Progenitor cell of endocrine pancreas (in vitro differentiated cells): ENCODE measurements at places on chromosomes 12 and 14. TPM values are rescaled to one million over a fixed set of nuclear protein-coding genes. Genes with fewer than 3 reads are reported as not detected.

GRCh38 chr12:62632411-62632918, 165.8 kb downstream of the MON2 start:
- DNase-seq = peak; percentile 14

DNA sequence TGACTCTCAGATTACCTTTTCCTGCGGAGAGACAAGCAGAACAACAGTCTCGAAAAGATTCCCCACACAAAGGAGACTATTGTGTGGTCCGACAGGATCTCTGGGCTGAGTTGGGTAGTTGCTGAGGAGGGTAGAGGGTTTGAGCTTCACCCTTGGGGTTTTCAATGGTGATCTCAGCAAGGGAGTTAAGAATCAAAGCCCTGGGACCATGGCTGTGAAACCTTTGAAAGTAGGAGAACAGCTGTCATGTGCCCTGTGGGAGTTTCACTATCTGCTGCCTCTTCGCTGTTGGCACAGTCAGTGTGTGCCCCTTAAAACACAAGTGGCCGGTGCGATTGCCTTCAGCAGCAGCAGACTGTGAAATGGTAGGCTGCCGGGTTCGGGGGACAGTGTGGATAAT, 14.2 kb upstream of the PLEK2 start:
- no peak for DNase-seq

DNA sequence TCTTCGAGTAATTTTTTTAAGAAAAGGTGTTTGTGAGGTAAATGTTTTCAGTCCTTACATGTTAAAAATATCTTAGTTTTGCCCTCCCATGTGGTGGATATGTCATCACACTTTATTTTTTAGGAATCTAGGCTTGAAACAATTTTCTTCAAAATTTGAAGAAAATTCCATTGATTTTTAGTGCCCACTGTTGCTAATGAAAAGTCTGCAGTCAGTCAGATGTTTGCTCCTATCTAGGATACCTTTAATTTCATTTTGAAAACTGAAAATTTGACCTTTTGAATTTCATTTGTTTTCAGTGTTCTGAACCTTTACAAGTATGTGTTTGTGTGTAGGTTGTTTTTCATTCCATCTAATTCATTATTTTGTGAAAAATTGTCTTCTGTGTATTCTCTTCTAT, 105.4 kb downstream of the LRRK2 start:
- DNase-seq = no peak

- DNase-seq = no peak
Measured at GRCh38 chr12:89861086-89861485, 152.4 kb upstream of the ATP2B1 start.

DNA sequence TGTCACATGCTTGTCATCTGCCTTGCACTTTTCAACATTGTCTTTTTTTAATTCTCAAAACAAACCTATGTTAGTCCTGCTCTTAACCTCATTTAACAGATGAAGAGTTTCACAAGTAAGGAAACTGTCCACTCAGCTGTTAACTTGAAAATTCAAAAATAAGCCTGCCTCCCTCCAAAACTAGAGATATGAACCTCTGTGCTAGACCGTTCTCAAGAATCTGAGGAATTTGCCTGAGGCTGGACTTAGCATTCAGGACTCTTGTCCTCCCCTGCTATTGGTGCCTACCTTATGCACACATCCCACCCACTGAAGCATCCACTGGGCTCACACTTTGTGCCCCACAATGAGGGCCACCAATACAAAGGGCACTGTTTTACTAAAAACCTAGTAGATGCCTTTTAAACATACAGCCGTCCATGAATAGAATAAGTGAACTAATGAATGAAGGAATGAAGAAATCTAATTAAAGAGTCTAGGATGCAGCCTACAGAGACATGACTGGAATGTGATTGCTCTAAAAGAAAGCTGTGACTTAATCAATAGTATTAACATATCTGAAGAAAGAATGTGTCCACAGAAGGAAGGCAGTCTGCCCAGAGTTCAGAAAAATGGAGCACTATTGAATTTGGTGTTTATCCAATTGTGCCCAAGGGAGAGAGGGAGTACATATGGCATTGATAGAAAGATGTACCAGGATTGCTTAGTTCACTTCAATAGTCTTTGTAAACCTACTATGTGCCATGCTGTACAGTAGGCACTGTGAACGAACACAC, 238.5 kb downstream of the SPTSSA start:
- DNase-seq = no peak

GRCh38 chr14:96091149-96091693, 52.1 kb downstream of the C14orf132 start:
- DNase-seq = no peak

DNA sequence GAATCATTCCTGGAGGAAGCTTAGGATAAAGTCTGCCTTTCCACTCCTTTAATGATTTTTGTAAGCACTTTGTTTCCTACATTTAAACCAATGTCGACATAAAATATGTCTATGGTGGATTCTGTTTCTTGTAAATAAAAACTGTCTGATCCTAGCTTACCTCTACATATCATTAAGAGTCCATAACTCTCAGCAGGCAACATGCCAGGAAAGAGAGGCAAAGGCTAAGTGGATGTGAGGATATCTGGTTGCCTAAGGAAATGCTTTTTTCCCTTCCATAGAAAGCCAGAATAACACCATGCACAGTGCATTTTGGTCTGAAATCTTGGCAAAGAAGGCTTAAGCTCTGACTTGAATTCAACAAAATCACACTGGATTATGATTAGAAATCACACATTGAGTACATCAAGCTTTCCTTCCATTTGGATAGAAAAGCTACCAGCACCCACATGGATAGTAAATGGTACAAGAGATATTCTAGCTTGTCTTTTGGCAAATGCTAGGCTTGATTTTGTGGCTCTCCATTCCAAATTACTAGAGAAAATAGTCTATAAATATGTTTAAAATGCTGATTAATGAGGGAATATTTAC, 57.0 kb upstream of the CNTN1 start:
- DNase-seq = no peak

DNA sequence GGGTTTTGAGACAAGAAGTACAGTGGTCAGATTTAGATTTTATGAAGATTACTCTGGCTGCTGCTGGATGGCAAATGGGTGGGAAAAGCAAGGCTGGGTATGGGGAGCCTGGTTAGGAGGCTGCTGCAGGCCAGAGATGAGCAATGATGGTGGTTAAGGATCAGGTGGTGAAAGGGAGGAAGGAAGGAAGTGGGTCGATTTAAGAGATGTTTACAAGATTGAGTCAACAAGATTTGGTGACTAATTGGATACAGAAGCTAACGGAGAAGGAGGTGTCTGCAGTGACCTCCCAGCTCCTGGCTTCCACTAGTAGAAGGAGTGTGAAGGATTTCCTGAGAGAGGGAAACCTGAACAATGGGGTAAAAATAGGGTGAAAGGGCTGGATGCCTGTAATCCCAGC, 18.7 kb downstream of the NOS1 start:
- no peak for DNase-seq

GRCh38 chr12:132194056-132194455, 49.8 kb downstream of the NOC4L start:
- DNase-seq = no peak

DNA sequence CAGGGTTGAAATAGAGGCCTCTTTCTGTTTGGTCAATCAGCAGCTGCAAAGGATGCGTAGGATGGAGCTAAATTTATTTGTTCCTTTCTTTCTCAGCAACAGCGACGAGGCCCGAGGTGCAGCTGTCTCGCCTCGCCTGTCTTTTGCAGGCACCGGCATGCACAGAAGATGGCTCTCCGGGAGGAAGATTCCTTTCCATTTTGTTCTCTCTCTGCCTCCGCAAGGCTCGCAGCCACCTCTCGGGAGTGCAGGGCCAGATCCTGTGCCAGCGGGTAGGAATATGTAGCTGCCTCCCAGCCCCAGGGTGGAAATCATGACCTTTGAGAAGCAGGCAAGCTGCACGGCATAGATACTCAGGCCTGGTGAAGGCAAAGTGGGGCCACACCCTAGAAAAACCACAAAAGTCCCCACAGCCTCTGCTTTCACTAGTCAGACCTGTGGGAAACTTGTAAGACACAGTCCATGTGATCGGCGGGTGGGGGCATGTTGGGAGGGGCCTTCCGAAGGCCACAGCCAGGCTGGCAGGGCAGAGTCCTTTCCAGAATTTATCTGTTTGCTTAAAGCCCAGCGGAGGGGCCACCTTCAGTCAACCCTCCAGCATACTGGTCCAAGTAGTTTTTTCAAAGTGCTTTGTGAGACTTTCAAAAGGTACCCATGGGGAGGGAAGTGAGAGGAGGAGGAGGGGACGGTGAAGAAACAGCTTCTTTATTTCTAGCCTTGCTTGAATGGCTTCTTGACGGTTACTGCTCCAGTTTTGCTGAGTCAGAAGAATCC, at the start of gene MAP1LC3B2:
Gene MAP1LC3B2, plus strand, starts transcription at position 220 of the 774 bp plus-strand sequence. CDS start 16,562 bp downstream, outside the sequence.
- DNase-seq = no peak

GRCh38 chr14:50624447-50624846, 43.7 kb downstream of the SAV1 start:
- DNase-seq = no peak

DNA sequence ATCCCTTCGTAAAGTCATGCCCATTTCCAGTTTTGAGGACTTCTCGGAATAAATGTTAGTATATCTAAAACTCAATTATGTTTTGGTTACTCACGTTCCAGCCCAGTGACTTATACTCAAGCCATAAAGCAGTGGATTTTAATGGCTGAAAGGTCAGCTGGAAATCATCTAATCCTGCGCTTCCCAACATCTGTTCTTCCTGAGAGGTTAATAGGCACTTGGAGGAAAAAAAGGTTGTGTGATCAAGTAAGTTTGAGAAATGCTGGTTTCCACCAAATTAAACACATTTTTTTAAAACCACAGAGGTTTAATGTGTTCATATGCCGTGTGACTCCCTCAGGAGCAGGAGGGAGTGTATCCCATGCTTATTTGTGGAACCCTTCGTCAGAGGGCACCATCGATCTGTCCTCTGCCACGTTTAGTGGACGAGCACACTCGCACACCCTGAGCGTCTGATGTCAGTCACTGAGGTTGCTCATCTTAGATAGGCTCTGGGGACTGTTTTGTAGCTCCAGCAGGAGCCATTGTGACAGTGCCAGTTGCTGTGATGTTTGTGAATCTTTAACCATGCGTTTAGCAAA, 41.4 kb downstream of the FBXL14 start:
- DNase-seq = no peak

GRCh38 chr14:47675466-47676314, at the start of gene MDGA2:
MDGA2 (minus strand) TSS chr14:47675605.
- no peak for DNase-seq

- no peak for DNase-seq
Measured at GRCh38 chr12:102479099-102479885, 1.1 kb downstream of the IGF1 start.

- no peak for DNase-seq
Measured at GRCh38 chr14:64923015-64923414, 8.8 kb downstream of the CHURC1 start.

GRCh38 chr14:39055786-39056474, 47.1 kb downstream of the SEC23A start:
- DNase-seq = no peak

DNA sequence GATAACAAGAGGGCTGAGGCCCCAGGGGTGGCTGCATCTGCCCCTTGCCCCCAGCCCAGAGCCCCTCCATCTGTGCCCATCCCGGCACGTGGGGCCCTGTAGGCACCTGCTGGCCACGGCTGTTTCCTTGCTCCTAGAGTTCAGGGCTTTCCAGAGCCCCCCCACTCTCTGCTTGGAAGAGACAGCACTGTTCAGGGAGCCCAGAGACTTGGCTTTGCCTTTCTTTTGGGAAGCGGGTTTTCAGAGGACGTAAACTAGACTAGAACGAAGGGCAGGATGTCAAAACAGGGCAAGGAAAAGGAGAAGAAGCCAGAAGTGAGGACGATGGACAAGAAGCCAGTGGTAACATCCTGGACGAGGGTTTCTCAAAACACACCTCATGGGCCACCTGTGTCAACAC, 163.3 kb upstream of the LHX5 start:
- no peak for DNase-seq

DNA sequence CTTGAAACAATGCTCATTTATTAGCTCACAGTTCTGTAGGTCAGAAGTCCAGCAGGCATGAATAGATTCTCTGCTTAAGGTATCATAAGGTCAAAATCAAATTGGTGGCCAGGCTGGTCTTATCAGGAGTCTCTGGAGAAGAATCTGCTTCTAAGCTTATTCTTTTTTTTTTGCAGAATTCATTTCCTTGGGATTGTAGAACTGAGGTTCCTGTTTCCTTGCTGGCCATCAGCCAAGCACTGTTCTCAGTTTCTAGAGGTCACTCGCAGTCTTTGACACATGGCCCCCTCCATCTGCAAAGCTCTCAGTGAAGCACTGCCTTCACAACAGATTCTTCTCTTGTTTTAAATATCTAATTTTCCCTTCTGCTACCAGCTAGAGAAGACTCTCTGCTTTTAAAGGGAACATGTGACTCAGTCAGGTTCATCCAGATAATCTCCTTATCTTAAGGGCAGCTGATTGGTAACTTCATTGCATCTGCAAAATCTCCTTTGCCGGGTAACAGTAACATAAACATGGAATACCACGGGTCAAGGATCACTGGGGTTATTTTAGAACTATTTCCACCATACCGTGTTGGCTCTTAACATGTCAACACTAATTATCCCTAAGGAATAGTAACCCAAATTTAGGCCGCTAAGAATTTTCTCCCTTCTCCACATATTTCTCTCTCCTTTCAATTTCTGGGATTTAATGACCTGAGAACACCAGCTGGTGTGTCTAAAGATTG, 25.3 kb downstream of the RHOJ start:
- no peak for DNase-seq

GRCh38 chr14:56273155-56273554, 154.9 kb downstream of the PELI2 start:
- DNase-seq = no peak

- no peak for DNase-seq
Measured at GRCh38 chr14:50544911-50545310, 12.5 kb upstream of the MAP4K5 start.

- no peak for DNase-seq
Measured at GRCh38 chr14:27392153-27392552, 794.3 kb upstream of the NOVA1 start.

The AGAP2 gene
- 0.29 TPM in 2 replicates for total RNA-seq

The GLT1D1 gene
- 5.7 and 6.5 TPM in 2 replicates for total RNA-seq

The FAM186B gene
- total RNA-seq = 0.20 and 0.24 TPM in 2 replicates

The ENDOU gene
- total RNA-seq = not detected in 2 replicates

The MYO1A gene
- total RNA-seq = 1.2 and 1.6 TPM in 2 replicates

The RGS6 gene
- total RNA-seq = 4.7 and 5.1 TPM in 2 replicates

The SVOP gene
- total RNA-seq = 1.7 and 2.1 TPM in 2 replicates
